H7 (cell line): ENCODE measurements at places on chromosomes 1 and 21.

GRCh38 chr1:38004284-38005108 is 818 bp downstream of the FHL3 start:
- no peak for DNase-seq

DNA sequence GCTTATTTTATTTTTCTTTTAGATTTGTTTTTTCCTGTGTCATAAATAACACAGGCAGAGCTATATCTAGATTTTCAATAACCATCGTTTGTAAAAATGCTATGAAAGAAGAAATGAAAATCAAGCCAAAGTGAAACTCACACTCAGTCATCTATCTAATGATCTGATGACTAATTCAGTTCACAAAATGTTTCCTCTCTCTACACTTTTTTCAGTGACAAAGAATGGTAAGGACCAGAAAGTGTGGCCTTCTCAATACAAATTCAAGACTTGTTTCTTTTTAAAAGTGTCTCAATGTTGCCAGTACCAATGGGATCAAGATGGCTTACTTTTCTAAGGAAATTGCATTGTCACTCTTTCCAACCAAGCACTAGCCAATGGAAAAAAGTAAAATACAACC is 282.8 kb upstream of the PKN2 start:
- DNase-seq = no peak

DNA sequence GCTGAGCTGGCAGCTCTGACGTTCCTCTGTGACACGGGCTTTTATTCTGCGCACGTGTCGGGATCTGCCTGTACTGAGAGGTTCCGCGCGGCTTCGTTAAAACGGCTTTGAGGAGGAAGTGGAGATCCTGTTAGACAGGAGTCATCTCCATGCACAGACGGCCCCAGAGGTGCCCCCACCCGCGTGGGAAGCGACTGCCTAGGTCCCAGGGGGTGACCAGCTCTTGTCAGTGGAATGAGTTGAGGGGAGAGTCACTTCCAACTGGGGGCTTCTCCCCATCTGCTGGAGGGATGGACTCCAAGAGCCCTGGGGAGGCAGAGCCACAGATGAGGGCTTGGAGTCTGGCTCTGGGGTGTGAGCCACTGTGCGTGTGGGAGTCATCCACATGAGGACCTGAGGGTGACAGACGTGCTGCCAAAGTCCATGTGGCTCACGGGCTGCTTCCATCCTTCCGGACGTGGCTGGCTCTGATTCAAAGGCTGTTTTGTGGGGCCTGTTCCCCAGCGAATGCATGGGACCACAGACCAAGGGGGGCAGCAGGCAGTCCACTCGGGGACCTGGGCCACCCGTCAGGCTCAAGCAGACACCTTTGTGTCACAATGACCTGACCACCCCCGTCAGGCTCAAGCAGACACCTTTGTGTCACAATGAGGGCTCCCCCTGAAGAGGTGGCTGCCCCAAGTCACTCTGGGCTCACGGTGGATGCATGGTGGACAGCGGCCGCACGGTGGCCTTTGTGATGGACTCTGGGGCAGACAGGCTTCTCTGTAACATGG is 26.8 kb downstream of the PTTG1IP start:
- no peak for DNase-seq

DNA sequence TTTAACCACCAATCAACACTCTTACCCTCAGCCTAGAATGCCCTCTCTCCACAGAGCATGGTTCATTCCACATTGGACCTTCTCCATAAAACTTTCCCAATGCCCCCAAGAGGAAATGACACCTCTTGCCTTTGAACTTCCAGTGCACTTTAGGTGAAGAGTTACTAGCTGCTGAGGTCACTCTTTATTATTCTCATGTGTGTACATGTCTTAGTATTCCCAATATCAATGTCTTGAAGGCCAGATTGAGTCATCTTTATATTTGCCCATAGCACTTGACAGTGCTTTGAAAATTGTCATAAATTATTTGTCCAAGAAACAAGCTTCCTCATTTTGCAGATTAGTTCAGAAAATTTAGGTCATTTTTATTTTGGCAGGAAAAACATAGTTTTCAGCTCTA is 8.1 kb upstream of the DNASE2B start:
- DNase-seq = no peak
